ENCODE measurements at places on chromosomes 2 and 18.

DNA sequence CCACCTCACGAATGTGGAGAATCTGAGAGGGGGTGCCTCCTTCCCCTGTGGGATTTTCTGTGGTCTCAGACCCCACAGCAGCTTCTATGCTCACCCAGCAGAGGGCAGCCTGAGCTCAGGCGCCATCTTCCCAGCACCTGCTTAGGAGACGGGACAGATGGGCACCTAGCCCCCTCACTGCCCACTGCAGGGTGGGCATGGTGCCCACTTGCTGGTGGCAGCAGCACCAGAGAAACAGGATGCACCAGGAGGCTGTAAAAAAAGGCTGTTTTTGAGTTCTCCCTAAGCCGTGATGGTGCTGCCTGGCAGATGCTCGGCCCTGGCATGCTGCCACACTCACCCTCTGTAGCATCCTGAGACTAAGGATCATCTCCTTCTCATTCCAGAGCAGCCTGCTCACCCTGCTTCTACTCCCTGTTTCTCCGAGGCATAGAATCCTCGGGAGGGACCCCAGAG is 19.1 kb upstream of the SLC20A1 start:
- peak; percentile 47 for DNase-seq

- no peak for DNase-seq
Measured at GRCh38 chr18:27879540-27879939, 297.4 kb downstream of the CDH2 start.

DNA sequence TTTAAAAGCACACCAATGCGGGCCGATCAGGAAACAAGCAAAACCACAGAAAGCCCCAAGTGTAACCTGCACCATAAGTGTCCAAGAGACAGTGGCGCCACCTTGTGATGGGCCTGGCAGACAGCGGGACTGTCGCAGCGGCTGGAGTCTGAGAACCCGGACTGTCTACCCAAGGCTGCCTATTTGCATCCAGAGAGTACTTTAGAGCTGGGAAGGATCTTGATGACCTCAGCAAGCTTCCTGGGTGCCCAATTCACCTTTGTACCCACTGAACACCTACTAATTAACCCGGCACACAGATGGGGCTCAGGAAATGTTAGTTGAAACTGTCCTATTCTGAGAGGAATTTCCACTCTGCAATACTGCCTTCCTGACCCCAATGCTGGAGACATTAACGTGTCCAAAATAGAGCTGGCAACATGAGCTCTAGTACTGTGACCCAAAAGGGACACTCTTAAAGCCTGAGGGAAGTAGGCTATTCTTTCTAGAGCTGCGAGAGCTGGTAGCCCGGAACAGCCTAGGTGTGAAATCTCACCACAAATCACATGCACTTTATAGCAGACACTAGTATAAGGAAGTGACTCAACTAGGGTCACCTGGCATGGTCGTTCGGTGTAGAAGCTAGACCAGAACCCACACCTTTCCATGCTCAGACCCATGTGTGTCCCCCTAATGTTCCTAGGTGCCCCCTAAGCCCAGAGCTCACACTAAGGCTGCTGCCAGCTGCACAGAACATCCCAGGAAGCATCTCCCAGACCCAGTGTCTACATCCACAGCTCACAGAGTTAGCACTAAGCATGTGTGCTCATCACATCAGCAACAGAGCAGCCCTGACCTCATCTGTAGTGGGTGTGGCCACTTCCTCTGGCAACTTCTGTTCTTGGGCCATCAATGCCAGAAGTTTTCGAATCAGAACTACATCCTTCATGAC is 25.4 kb downstream of the POLR1A start:
- peak; percentile 82 for DNase-seq

- no peak for DNase-seq
Measured at GRCh38 chr18:70078106-70078505, 127.4 kb downstream of the RTTN start.
